ENCODE measurements at places on chromosomes 1 and 21.
A peak's percentile ranks its signal among the peaks of the same experiment; 100 is the strongest.

DNA sequence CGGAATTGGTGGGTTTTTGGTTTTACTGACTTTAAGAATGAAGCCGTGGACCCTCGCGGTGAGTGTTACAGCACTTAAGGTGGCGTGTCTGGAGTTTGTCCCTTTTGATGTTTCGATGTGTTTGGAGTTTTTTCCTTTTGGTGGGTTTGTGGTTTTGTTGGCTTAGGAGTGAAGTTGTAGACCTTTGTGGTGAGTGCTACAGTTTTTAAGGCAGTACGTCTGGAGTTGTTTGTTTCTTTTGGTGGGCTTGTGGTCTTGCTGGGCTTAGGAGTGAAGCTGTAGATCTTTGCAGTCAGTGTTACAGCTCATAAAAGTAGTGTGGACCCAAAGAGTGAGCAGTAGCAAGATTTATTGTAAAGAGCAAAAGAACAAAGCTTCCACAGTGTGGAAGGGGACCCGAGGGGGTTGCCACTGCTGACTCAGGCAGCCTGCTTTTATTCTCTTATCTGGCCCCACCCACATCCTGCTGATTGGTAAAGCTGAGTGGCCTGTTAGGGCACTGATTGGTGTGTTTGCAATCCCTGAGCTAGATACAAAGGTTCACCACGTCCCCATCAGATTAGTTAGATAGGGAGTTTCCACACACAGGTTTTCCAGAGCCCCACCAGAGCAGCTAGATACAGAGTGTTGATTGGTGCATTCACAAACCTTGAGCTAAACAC is 20.9 kb downstream of the HENMT1 start:
- no peak for DNase-seq

DNA sequence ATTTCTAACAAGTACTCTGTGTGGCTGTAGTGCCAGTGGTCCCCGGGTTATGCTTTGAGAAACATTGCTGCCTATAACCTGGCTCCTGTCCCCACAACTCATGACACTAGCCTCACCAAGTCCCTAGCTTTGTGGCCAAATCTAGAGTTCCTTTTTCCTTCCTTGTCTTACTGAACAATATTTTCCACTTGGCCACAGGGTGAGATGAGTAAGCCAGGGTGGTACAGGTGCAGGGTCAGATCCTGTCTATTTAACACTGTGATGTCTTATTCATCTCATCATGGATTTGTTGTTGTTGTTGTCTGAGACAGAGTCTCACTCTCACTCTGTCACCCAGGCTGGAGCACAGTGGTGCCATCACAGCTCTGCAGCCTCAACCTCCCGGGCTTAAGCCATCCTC is 18.6 kb downstream of the ARMH1 start:
- no peak for DNase-seq

DNA sequence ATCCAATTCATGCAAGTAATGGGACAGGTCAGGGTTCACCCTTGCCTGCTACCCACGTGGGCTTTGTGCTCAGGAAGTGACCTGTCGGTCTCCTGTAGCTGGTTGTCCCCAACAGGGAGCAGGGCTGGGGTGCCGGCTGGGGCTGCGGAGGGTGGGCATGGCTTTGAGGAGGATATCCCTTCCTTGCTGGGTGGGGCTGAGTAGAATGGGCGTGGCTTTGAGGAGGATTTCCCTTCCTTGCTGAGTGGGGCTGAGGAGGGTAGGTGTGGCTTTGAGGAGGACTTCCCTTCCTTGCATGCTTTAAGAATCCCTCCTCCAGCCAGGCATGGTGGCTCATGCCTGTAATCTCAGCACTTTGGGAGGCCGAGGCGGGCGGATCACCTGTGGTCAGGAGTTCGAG is 151.3 kb downstream of the CLIC6 start:
- DNase-seq, result no peak

DNA sequence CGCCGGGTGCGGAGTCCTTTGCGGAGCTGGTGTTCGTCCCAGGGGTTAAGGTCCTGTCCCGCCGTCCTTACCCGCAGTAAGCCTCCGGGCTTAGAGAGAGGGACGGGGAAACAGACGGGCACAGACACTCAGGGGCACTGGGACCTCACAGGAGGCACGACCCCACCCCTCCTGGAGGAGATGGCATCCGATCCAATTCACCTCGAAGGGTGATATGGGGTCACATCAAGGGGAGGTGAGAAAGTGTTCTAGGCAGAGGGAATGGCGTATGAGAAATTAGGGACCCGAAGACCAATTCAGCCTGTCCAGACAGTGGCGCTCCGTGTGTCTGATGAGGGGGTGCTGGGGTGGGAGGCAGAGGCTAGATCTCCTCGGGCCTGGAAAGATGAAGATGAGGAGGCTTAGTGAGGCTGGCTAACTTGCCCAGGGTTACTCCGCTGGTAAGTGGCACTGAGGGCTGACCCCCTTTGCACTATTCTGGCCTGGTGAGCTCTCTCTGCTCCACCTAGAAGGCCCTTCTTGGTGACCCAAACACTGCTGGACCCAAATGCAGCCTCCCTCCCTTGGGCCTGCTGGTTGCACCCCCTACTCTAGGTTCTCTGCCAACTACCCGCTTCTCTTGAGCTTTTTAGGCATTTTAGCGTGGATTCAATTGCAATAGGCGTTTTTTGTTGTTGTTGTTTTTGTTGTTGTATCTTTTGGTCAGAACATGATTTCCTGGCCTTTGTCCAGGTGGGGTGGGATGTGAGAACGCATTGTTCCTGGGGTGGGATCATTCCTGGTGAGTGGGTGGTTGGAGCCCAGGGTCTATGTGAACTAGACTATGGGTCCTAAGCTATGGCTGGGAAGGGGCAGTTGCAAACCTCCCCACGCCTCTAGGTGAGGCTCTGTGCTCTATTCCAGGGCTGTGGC is 12.3 kb downstream of the BTBD19 start:
- no peak for DNase-seq

- no peak for DNase-seq
Observed at GRCh38 chr1:222777977-222778376, 36.9 kb upstream of the DISP1 start.

- DNase-seq, result peak; percentile 68
Observed at GRCh38 chr1:156082309-156083091, at the start of gene MEX3A. MEX3A (minus strand) TSS chr1:156082465; CDS start chr1:156081998, 467 bp downstream.

DNA sequence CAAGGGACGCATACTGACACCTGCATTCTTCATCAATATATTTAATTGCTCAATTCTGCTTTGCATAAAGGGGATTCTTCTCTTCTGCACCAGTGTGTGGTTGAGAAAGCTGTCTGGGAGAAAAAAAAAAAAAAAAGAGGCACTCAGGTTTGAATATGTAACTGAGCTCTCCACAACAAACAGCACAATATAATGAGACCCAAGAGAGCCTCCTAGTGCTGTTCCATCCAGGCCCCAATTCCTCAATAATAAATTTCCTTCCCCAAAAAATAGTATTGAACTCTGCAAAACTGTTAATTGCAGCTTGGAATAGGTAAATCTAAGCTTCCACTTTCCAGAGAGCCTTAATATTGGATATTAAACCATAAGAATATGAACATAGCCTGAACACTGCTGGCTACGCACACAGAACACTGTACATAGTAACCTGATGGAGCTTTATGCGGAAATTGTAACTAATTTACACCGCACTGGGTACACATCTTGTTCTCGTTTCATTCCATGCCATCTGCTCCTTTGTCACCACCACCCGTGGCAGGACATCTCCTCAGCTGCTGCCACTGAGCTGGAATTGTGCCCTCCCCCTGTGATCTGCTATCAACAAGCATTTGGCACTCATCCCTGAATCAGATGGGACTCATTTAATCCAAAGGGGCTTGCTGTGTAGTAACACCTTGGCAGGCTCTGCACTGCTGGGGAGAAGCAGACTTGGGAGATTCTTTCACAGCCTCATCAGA is 272.0 kb downstream of the HHIPL2 start:
- no peak for DNase-seq

GRCh38 chr21:35256468-35256988 is 207.4 kb upstream of the RUNX1 start:
- DNase-seq, result peak; percentile 100

GRCh38 chr1:100708476-100709062 is 11.0 kb upstream of the VCAM1 start:
- no peak for DNase-seq

Data from brain microvascular endothelial cell (primary cell).